Esophagus muscularis mucosa (tissue), 4 donors: ENCODE measurements at places on chromosomes 6 and 20. TPM values are rescaled to one million over a fixed set of nuclear protein-coding genes. Genes with fewer than 3 reads are reported as not detected.

GRCh38 chr20:57080796-57081195 lies 185.6 kb downstream of the BMP7 start:
- DNase-seq = no peak

GRCh38 chr6:27890445-27891319 lies 21.5 kb downstream of the OR2B2 start:
- DNase-seq = no peak

DNA sequence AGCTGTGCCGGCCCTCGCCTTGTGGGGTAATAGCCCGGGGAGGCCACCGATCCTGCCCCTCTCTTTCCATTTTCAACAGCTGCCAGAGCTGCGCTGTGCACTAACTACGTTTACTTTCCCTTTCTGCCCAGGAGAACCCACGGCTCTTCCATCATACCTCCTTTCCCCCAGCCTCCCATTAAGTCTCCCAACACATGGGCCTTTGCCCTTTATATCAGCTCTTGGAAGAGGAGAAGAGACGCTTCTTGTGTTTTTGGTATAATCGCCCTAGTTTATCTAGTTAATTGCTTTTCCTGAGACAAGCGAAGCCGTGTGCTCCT lies 637 bp downstream of the UBR2 start:
- DNase-seq = no peak

DNA sequence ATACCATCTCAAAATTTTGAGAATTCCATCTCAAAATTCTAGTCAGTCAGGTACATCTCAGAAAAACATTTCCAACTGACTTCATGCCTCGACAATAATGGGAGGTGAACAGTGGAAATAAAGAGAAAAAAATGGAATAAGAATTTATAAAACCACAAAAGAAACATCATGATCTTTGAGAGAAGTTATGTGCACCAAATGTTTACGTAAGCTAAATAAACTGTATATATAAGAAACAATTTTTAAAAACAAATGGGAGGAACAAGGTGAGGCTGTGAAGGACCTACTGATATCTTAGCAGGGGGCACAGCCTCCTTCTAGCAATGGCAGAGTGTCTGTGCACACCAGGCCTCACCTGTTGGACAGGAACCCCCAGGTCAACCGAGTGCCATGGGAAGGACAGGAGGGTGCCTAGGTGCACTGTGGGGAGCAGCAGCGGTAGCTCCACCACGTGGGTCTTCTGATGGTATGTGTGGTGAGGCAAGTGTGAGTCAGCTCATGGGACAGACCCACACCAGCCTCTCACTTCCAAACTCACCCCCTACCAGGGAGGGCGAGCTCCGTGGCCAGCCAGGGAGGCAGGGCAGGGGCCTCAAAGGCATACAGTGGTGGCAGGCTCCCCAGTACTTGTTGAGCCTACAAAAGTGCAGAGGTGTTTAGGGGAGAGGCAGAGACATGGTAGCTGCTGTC lies 23.2 kb downstream of the DIDO1 start:
- DNase-seq = no peak

- no peak for DNase-seq
Measured at GRCh38 chr6:128655978-128656498, 135.6 kb upstream of the PTPRK start.

The TRERF1 gene
- 7.0 TPM for total RNA-seq

The BMP2 gene
- 6.8 TPM for total RNA-seq
